ENCODE measurements at places on chromosomes 3 and 15.

GRCh38 chr15:72153269-72154000, 35.2 kb downstream of the SENP8 start:
- DNase-seq = no peak

GRCh38 chr15:77144492-77145070, 73.7 kb upstream of the TSPAN3 start:
- no peak for DNase-seq

- DNase-seq = no peak
Observed at GRCh38 chr3:112114576-112115160, 18.4 kb downstream of the GCSAM start.

GRCh38 chr15:97234851-97235610, 725.5 kb upstream of the ARRDC4 start:
- no peak for DNase-seq

Data from CMK (cell line).